ENCODE measurements at places on chromosomes 7 and 10.

DNA sequence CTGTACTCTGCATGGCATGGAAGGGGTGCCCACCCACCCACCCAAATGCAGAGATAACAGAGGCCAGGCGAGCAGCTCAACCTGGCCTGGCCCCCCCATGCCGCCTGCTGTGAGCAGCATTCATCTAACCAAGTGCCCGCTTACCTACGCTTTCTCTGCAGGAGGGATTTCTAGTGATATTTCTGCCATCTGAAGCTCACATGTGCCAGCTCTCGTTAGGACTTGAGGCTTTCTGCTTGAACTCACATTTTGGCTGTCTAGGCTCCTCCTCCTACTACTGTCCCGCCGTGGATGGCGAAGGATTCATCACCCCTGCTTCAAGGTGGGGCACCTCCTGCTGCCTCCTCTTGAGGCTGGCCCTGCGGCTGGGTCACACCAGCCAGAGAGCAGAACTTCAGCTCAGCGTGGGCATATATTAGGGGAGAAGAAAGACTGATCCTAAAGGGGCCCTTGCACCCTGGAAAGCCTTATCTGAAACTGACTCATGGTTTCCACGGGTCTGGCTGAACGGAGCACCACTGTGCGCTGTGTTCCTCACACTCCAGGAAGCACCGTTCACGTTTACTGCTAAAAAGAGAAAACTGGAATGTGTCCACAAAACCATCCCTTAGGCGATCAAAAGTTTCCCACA, 45.5 kb downstream of the CTBP2 start:
- no peak for DNase-seq

GRCh38 chr7:151833691-151834090, 43.2 kb downstream of the PRKAG2 start:
- DNase-seq, result no peak

- DNase-seq, result no peak
Observed at GRCh38 chr10:117350909-117351308, 24.3 kb downstream of the PDZD8 start.

DNA sequence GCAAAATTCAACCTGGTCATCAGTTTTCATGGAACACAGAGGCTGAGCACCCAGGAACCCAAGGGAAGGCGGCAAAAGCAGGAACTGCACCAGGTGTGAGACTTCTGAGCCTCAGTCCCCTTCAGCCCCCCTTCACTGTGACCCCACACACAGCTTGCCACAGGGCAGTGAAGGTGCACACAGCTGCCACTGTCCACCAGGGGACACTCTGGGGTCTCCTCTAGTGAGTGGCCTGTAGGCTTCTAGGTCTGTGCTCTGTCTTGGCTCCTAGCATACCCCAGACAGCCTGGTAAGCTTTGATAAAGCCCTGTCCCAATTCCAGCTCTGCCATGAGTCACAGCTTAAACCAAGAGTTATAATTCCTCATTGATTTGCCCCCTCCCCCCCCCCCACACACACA, 12.1 kb downstream of the KCNH2 start:
- DNase-seq, result no peak

- no peak for DNase-seq
Observed at GRCh38 chr10:74887614-74888284, 61.3 kb downstream of the KAT6B start.

DNA sequence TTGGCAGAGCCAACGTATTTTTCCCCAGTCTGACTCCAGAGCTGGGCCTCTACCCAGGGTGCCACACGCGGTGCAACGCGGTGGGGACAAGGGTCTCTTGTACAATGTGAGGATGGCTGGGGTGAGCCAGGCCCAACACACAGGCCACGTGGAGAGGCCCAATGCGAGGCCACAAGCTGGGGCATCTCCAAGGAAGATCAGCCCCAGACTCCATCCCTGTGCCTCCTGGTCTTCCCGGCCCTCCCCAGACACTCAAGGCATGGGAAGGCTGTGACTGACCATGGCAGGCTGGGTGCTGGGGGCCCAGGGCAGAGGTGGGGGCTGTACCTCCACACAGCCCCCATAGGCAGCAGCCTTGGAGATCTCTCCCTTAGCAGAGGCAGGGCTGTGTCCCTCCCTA, 135.3 kb upstream of the FAM20C start:
- no peak for DNase-seq

DNA sequence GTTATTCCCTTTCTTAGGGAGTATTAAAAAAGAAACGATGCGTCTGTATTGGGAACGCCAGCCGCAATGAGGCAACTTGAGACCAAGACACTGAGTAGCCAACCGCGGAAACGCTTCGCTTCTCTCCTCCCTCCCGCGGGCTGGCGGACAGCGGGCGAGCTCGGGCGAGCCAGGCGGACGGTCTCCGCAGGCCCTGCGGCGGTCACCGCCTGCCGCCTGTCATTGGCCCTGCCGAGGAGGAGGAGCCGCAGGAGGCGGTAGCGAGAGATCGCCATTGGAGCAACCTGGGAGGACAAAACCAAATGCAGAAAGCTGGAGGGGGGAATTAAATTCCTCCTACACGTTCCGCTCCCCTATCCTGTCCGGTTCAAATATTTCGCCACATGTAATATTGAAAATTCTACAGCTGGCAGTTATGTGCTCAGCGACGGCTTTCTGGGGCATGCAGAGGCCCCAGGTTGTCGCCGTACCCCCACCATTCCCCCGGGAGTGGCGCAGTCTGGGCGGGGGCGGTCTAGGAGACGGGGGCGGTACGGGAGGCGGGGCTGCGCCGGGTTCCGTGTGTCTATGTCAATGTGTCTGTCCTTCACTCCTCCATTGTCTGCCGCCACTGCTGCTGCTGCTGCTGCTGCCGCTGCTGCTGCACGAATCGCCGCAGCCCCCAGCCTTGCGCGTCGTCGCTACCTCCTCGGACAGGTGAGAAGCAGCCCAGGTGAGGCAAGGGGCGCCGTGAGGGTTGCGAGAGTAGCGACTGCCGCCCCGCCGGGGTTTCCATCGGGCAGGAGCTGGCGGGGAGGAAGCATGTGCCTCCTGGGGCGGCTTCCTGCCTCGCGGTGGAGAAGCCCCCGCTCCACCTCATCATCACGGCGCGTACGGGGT, at the start of the genes ANKMY2 and BZW2:
Gene ANKMY2 (minus strand): TSS at position 162 of the 879 bp plus-strand sequence. CDS start 181 bp downstream, outside the sequence.
Gene BZW2 (plus strand): TSS at position 589 of the 879 bp plus-strand sequence. CDS start 19,263 bp downstream, outside the sequence.
- DNase-seq, result peak; percentile 95

- no peak for DNase-seq
Observed at GRCh38 chr7:90025771-90026170, 128.5 kb upstream of the STEAP1 start.

- DNase-seq, result no peak
Observed at GRCh38 chr7:89312551-89312950, 517.0 kb upstream of the TEX47 start.

- no peak for DNase-seq
Observed at GRCh38 chr10:51257511-51258248, 183.4 kb downstream of the PRKG1 start.

DNA sequence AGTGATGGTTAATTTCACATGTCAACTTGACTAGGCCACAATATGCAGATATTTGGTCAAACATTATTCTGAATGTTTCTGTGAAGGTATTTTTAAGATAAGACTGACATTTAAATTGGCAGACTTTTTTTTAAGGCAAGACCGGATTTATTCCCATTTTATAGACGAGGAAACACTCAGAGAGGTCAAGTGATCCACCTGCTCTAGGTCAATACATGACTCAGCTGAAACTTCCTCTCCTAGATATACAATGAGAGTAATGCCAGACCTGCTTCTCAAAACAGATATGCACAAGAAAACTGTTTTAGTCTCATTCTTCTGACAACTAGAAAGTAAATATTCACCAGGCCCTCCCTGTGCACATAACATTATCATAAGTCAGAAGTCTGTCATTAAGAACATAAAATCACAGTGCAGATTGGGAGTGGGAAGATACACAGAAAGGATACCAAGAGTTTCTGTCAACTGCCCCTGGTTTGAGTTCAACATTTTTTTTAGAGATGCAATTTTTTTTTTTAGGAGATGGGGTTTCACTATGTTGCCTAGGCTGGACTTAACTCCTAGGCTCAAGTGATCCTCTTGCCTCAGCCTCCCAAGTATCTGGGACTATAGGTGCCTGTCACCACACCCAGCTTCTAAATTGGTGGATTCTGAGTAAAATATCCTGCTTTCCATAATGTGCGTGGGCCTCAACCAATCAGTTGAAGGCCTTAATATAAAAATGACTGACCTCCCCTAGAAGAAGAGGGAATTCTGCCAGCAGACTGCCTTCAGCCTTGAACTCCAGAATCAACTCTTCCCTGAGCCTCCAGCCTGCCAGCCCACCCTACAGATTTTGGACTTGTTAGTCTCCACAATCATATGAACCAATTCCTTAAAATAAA, 121.4 kb downstream of the ZFAND4 start:
- DNase-seq, result no peak

GRCh38 chr10:69336952-69337295, 58.6 kb downstream of the HK1 start:
- DNase-seq, result no peak

GRCh38 chr7:106623853-106624252, 37.1 kb downstream of the CCDC71L start:
- no peak for DNase-seq

DNA sequence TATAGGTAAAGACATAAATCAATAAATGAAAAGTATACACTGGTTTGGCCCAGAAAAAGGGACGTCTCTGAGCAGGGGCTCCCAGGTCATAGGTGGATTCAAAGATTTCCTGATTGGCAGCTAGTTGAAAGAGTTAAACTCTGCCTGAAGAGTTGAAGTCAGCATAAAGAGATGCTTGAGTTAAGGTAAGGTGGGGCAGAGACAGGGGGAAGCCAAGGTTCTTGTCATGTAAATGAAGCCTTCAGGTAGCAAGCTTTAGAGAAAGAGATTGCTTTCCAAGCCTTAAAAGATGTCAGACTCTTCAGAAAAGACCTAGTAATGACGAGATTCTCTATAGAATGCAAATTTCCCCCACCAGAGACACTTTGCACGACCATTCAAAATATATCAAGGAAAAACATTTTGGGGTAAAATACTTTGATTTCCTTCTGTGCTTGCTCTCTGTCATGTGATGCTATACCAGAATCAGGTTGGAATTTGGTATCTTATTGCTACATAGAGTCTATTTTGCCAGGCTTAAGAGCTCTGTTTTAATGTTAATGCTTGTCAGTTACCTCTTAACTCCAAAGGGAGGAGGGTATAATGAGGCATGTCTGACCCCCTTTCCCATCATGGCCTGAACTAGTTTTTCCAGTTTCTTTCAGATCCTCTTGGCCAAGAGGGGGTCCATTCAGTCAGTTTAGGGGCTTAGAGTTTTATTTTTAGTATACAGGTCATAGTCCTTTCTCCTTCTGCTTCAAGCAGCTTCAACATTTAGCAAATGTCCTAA, 429.6 kb downstream of the ADRA2A start:
- DNase-seq, result no peak

DNA sequence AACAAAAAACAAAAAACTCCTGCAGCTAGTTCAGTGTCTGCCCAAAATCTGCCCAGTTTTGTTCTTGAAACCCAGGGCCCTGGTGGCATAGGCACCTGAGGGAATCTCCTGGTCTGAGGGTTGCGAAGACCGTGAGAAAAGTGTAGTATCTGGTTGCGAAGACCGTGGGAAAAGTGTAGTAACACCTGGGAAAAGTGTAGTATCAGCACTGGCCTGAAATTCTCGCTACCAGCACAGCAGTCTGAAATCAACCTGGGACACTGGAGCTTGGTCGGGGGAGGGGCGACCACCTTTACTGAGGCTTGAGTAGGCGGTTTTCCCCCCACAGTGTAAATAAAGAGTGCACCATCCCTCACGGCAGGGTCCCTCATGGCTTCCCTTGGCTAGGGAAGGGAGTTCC, 82.5 kb upstream of the SP4 start:
- no peak for DNase-seq

- DNase-seq, result no peak
Observed at GRCh38 chr10:47243356-47243755, 56.6 kb upstream of the GDF10 start.

DNA sequence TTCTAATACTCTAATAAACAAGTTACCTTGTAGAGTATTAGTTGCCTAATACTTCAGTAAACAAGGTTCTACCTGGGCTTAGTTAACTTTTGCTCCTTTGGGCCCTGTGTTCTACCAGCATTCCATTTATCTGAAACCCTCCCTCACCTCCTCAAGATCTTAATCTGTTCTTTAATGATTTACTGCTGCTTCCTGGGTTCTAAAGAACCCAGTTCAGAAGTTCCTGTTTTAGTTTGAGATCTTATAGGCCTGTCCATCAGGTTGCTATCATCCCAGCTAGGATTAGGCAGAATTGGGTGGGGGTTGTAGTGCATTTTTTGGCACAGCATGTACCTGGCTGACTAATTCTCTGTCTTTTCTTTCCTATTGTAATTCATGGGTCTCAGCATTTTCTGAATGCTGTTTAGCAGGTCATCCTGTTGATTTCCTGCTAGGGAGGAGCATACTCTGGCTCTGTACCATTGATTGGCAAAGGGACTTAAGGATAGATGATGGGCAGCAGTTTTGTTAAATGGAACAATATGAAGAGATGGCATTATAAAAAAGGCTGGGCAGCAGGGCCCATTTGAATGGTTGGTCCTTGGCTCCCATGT, 53.7 kb upstream of the TMEM248 start:
- no peak for DNase-seq

GRCh38 chr10:96835899-96836298, 3.8 kb downstream of the LCOR start:
- DNase-seq, result no peak

DNA sequence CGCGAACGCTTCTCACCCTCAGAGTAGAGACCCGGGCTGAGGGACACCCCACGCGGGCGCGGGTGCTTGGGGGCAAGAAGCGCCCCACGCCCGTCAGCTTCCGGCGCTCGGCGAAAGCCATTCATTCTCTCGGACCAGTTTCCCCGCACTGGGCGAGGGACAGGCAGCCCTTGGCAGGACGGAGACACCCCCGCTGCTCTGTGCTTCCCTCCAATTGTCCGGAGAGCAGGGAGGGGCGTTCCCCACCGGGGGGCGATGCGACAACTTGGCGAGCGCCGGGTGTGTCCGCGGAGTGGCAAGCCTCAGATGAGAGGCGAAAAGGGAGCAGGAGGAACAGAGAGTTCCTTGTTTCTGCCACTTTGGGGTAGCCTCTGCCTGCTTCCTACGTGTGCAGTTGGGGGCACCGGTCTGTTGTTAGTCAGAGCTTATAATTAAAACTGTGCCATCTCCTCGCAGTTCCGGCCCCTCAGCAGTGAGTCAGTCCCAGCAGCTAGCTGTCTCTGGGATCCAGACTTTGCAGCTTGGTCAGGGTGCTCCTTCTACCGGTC, 1.7 kb downstream of the GPR158 start:
- DNase-seq, result no peak

- no peak for DNase-seq
Observed at GRCh38 chr10:125156739-125157480, 3.5 kb downstream of the CTBP2 start.

DNA sequence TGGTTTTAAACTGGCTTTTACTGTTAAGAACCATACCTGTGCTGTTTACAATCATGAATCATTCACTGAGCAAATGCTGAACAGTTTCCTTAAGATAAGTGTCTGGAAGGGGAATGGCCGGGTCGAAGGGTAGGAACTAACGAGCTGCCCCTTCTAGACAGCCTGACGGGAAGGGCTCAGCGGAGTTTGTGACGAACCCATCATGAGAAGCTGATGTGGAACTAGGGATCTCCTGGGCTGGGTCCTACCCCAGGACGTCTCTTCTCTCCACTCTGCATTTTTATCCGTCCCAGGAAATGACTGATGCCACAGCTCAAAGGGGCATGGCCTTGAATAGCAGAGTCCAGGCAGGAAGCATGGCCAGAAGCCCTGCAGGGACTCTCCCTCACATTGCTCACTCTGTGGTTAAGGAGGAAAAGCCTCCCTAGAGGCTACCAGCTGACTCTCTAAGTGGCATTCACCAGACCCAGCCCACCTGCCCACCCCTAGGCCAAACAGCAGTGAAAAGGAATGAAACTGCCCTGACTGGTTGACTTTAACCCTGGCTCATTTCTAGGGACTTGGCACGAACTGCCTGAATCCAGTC, 112.0 kb downstream of the PFKFB3 start:
- DNase-seq, result no peak

GRCh38 chr10:45809837-45810236, 37.5 kb downstream of the AGAP4 start:
- no peak for DNase-seq

GRCh38 chr7:28956608-28957063, 1.5 kb downstream of the TRIL start:
- DNase-seq, result peak; percentile 19
